Stimulated activated CD8-positive, alpha-beta memory T cell treated with anti-CD3 and anti-CD28 coated beads, Interleukin-15, amount 100 ng/mL, for 1 hour (primary cell): ENCODE measurements at places on chromosomes 2 and 18.

- no peak for DNase-seq
Observed at GRCh38 chr2:218716070-218716469, 5.4 kb downstream of the TTLL4 start.

DNA sequence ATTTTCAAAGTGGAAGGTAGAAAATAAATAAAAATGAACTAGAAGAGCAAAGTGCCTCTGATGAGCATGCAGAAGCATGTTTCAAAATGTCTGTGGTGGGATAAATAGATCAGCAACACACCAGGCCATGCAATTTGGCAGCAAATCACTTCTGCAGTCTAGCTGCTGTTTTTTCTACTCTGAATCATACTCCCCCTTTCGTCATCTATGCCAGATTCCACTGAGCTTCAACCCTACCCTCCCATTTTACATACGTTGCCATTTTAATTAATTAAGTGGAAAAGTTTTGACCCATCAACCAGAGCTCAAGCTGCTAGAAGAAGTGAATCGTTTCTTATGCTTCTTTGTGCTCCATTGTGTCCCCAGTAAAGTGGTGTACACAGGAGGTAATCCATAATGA is 79.3 kb downstream of the NRXN1 start:
- DNase-seq, result no peak

- no peak for DNase-seq
Observed at GRCh38 chr18:56952026-56952425, 194.9 kb upstream of the BOD1L2 start.

DNA sequence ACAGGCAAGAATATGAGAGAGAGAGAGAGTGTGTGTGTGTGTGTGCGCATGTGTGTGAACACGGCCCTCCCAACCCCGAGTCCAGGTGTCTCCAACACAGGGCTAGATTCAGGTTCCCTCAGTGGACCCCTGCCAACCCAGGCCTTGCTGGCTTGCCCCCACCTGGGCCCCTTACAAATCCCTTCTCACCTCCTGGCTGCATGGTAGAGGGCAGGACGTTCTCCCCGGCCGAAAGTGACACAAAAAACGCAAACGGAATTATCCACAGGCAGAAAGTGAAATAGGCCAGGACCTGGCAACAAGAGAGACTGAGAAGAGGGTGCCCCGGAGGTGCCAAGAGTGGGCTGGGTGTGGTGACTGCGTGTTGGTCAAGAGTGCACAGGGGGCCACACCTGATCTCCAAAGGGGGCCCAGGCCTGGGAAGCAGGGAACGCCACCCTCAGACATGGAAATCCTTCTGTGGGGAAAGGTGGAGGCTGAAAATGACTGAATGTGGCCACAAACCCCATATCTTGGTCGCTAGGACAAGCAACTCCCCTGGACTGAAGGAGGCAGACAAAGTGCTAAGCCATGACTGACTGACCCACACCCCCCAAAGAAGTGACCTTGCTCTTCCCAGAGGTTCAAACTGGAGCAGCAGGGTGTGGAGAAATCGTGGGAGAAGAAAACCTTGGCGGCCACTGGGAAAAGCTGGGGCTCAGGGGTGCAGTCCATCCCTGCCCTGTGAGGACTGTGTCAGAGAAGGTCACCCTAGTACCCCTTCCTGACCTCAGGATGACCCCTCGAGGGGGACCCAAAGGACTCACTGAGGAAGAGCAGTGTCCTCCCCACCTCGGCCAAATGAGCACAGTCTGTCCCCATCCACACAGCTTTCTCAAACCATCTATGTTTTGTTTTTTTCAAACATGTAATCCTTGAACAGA is 5.7 kb downstream of the TEX261 start:
- DNase-seq, result no peak

DNA sequence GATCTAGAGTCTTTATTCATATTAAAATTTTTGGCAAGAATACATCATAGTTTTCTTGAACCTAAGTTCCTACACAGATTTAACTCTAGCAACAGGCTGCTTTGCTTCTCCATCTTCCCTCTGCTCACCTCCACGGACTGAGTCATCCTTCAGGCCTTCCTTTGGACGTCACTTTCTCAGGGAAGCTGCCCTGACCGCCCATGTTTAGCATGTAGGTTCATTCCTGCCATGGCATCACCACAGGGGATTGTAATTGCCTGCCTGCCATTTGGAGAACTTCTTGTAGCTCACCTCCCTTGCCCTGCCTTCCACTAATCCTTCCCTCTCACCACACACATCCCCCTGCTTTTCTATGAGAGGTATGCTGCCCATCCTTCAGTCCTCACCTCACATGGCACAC is 43.9 kb upstream of the B3GNT2 start:
- no peak for DNase-seq

- DNase-seq, result no peak
Observed at GRCh38 chr2:44056947-44057346, 61.2 kb upstream of the LRPPRC start.

DNA sequence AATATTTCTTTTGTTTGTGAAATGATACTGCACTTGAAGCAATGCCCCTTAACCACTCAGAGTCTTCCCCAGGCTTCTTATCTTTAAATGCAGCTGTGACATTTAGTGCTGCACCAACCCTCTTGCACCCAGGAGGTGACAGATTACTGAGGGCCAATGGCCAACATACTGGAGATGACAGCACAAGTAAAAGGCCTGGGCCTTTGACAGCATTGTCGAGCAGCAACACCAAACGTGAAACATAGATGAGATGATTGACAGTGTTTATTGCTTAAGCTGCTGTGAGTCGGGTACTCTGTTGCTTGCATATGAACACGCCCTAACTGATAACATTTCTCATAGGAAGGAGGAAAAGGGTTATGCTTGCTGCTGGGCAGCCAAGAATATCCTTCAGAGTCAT is 80.3 kb downstream of the THNSL2 start:
- DNase-seq, result no peak

DNA sequence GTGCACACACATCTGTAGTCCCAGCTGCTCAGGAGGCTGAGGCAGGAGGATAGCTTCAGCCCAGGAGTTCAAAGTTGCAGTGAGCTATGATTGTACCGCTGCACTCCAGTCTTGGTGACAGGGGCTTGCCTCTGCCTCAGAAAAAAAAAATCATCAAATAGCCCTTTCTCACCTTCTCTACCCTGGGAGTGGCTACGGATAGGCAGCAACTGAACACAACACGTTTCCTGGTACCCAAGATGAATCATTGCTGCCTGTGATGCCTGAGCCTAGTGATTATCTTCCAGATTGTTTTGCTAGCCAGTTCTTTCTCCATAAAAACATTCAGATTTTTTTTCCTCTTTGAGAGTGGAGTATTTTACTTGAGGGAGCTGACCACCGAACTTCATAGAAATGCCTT is 13.5 kb downstream of the INPP4A start:
- DNase-seq, result no peak

DNA sequence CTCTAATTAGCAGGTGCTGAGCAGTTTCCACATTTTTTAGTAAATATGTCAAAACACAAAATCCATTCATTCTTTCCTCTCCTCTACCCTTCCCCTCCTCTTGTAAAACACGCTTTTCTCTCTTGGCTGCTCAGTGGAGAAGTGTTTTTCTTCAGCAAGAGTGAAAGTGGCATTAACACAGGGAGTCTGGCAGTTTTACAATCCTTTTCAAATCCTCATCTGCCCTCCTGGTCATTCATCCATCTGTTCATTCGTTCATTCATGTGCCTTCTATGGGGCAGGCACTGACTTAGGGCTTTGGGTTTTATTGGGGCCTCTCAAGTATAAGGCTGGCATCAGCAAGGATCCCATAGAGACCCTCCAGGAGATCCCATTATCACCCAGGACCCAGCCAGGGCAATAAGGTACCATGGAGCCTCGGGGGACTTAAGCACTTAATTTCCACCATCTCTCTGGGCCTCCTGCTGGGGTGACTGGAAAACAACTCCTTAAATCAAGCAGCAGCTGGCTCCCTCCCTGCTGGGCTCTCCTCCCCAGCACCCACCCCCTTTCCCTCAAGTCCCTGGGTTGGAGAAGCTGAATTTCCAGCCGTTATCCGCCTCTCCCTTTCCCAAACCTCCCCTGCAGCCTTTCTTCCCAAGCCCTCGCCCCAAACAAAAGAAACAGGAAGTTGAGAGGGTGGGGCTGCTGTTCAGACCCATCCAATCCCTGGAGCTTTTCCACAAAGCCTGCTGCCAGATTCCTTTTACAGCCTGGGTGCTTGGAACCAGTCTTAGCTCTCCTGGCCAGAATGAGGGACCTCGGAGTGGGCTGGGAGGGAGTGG is 32.6 kb downstream of the MARCHF4 start:
- no peak for DNase-seq

- no peak for DNase-seq
Observed at GRCh38 chr2:21422050-21422449, 298.3 kb downstream of the TDRD15 start.

DNA sequence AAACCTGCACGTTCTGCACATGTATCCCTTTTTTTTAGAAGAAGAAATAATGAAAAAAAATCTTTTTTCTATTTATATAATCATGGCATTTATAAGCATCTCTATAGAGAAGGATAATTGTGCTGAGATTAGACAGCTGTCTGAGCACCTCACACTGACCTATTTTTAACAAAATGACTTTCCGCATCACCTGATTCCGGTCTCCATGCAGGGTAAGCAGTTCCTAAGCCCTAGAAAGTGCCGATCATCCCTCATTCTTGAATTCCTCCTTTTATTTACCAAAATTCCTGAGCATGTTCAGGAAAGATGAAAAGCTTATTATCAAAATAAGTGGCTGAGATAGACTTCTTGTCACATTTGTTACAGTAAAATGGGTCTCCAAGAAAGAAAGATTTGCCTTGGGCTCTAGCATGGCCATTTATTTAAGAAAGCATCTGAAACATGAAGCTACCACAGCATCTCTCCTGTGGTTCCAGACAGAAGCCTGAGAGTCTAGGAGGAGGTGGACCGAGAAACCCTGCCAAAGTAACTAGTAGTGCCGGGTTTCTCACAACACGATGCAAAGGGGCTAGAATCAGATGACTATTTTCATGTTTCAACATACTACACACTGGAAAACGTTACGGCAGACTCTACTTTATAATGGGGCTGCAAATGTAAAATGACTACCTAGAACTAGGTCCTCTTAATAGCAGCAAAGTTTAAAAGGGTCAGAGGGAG is 670 bp downstream of the GKN1 start:
- no peak for DNase-seq

DNA sequence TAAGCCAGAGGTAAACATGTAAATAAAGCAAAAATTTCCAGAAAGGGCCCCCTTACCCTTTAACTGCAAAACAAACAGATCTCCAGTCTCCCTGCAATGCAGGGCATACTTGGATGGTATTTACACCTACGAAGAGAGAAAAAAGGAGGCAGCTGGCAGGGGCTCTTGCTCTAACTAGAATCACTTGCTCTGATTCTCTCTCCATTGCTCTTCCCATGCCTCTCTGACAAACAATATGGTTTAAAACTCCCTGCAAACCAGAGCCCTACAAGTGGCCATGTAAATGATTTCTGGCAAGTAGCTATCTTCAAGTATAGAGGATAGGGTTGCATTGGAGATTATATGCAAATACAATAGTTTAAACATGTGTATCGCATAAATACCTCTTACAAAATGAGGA is 35.9 kb downstream of the SF3B1 start:
- no peak for DNase-seq

DNA sequence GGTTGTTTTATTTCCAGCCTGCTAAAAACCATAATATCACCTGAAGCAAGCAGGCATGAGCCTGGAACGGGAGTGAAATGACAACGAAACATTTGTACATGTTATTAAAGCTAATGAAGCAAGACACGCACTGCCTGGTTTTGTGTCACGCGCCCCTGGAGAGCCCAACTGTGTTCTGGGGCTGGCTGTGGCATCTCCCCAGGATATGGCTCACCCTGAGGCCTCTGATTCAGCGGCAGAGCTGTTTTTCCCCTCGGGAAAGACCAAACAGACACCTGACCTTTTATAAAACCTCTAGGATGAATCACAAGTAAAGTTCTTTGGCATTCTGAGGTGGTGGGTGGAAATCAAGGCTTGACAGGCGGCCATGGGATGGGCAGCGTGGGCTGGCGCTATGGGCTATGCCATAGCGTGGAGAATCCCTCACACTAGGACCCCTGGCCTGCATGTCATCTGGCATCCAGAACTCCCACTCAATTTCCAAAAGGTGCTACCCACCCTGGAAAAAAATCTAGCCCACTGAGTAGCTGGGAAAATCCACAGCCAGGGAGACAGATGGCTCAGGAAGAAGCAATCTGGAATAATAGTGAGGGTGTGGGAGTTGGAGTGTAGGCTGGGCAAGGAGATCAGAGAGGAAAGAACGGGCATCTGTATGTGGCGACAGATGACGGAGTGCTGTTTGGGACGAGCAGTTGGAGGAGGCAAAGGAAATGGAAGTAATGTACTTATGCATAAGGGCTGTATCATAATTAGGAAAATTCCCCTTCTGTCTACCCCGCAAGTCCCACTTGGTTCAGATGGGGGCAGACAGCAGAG is 262.0 kb downstream of the AFF3 start:
- no peak for DNase-seq

GRCh38 chr2:167487728-167488127 is 599.4 kb downstream of the XIRP2 start:
- DNase-seq, result no peak

DNA sequence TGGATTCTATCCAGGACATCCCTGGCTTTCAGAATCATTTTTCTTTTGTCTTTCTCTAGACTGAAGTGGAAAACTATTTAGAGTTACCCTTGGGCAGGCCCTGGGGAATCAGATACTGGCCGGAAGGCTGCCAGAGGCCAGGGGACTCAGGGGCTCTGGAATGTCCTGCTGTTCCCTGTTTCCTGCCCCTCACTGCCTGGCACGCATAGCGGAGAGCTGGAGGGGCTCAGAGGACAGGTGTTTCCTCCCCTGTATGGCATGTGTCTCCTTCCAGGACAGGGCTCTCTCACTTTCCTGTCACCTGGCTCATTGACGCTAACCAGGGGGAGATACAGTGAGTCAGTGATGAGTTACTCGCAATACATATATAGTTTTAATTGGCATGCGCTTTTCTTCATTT is 38.8 kb downstream of the DYSF start:
- no peak for DNase-seq

DNA sequence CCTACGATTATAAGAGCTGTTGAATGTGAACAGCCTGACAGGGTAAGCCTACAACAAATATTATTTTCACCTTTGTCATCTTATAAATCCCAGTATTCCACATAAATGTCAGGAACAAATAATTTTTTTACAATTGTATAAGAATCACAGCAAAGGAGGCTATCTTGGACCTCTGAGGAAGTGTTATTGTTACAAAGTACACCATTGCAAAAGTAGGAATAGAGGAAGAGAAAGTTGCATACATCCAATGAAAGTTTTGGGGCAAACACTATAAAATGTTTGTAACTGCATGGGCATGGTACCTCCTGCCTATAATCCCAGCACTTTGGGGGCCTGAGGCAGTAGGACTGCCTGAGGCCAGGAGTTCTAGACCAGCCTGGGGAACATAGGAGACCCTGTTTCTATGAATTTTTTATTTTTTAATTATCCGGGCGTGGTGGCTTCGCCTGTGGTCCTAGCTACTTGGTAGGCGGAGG is 715 bp upstream of the MEMO1 start:
- no peak for DNase-seq

DNA sequence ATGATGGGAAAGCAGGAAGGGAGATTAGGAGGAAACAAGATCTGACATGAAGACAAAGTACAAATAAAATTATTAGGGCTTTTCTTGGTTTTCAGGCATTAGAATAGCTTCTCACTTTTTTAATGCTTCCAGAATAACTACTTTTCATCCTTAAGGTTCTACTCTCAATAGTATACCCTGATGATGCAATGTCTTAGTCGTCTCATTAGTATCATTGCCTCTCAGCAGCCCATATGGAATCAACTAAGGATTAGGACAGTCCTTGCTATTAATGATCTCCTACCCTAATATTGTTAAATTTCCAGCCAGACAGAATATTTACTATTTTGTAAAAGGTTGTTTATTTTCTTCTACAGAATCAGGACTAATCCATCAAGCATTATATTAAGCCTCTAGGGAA is 55.9 kb downstream of the RELCH start:
- DNase-seq, result no peak
